PC-9 (cell line): ENCODE measurements at places on chromosomes 4 and X. TPM values are rescaled to one million over a fixed set of nuclear protein-coding genes. Genes with fewer than 3 reads are reported as not detected.

Gene GC
- total RNA-seq, result not detected in 2 replicates

Gene PWWP3B
- not detected in 2 replicates for total RNA-seq

GRCh38 chr4:1072830-1073446 is 40.4 kb downstream of the RNF212 start:
- DNase-seq, result no peak

Gene SSX4
- not detected in 2 replicates for total RNA-seq

Gene PDE5A
- total RNA-seq, result 7.9 and 8.5 TPM in 2 replicates

Gene HSD17B13
- not detected in 2 replicates for total RNA-seq

Gene MXD4
- 34.0 and 37.0 TPM in 2 replicates for total RNA-seq

DNA sequence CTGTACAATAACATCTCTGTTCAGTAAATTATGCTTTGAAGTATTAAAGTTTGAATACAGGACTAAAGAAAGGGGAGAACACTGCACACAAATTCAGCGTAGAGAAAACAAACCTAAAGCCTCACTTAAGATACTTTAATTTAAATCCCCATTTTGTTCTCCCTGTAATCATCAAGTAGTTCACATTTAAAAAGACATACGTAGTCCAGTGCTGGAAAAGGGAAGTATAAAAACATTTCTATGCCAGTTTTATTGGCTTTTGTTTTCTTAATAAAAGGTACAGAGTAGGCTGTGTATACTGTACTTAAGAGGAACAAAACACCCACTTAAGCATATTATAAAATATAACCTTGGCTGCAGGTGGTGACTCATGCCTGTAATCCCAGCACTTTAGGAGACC is 101.6 kb downstream of the FGF16 start:
- no peak for DNase-seq

- no peak for DNase-seq
These were observed 99.6 kb upstream of the MAML3 start for GRCh38 chr4:140253556-140254027.

DNA sequence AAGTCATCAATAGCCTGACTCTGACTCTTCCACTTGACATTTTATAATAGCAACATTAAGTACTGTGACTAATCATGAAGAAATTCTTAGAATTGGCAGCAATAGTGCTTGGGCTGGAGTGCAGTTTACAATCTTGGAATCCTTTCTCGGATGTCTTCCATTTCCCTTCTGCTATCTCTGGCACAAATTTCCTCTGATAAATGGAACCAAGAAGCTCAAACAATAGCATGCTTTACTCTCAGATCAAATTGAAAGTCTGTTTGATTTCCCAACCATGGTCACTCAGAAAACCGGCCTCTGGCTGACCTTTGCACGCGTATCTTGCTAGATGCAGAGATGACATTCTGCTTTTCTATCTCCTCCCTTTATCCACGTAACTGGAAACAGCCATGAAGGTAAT is 99.0 kb upstream of the SPANXC start:
- DNase-seq, result no peak

GRCh38 chrX:53223955-53224859 is 800 bp downstream of the KDM5C start:
- DNase-seq, result no peak

DNA sequence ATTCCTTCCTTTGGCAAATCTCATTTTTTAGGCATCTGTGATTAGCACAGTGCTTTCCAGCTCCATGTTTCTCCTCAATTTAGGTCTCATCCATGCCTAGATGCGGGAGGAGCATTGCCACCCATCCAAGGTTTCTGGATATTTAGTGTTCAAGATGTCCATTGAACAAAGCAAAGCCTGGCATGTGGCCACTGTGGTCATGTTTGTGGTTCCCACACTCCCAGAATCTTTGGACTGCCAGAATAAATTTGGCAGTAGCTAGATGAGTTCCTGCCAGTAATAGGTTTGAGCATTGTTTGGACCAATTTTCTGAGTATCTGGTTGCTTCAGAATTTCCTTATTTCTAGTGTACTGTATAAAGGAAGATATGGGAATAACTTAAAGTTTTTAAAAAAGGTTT is 1124.1 kb downstream of the ADGRL3 start:
- no peak for DNase-seq

Gene STOX2
- 4.5 TPM in 2 replicates for total RNA-seq

- no peak for DNase-seq
These were observed 25.4 kb upstream of the SLITRK4 start for GRCh38 chrX:143661286-143661685.

DNA sequence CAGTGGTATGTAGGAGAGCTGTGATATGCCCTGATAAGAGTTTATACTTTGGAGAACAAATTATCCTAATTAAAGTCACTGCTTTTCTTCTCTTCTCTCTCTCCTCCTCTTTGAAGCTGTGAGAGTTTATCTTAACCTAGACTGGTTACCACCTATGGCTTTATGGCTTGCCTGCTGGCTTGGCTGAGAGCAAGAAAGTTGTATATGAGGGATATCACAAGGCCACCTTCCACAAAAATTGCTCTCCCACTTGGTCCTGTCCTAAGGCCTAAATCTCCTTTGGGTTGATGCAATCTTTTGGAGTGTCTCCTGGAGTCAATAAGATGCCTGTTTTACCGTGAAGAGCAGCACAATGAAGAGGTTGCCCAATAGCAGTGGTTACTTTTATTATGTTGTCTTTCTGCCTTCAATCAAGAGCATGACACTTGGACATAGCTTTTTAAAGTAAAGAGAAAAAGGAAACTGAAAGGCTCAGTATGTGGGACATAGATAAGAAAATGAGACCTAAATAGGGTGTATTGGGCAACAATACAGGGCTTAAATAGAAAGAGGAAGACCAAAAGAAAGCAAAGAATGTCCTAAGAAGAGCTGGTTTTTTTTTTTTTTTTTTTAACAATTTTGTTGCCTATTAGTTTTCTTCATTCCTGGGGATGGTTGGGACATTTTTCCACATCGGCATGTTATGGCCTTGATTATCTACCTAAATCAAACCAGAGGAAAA is 9.2 kb downstream of the GUCY1A1 start:
- DNase-seq, result no peak

Gene CLDN2
- not detected in 2 replicates for total RNA-seq

Gene QRFPR
- total RNA-seq, result 0.28 TPM in 1 of 2 replicates, not detected in the other

- DNase-seq, result no peak
These were observed 78.8 kb downstream of the PHEX start for GRCh38 chrX:22110729-22111494.

Gene TNIP3
- 0.63 and 1.2 TPM in 2 replicates for total RNA-seq

DNA sequence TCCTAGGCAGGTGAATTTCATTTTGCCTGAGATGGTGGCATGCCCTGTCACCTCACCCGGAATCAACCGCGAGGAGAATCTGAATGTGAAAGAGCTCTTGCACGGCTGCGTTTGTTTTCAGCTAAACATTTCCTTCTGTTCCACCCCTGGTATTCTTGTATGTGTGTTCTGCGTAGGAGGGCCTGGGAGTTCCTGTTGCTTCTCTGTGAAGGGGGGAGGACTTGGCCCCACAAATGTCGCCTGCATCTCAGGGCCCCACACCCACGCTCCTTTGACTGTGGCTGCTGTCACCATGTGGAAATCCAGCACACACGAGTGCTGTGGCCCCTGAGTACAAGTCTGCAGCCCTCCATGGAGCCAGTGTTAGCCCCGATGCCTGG is 45.8 kb upstream of the CLCN4 start:
- no peak for DNase-seq

Gene NAP1L5
- 0.28 and 0.37 TPM in 2 replicates for total RNA-seq

DNA sequence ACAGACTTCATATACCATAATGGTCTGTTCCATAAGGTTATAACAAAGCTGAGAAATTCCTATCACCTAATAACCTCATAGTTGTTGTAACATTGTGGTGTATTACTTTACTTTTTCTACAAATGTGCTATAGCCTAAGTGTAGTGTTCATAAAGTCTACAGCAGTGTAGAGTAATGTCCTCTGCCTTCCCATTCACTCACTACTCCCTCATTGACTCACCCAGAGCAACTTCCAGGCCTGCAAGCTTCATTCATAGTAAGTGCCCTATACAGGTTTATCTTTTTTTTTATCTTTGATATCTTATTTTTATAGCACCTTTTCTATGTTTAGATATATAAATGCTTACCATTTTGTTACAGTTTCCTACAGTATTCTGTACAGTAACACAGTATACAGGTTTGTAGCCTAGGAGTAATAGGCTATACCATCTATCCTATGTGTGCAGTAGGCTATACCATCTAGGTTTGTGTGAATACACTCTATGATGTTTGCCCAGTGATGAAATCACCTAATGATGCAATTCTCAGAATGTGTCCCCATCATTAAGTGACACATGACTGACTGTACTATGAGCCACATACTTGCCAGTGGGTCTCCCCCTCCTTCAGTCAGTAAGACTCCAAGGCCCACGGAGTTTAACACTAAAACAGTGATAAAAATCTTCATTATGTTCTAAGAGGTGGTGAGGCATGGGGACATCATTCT is 299.9 kb downstream of the UNC5C start:
- no peak for DNase-seq

DNA sequence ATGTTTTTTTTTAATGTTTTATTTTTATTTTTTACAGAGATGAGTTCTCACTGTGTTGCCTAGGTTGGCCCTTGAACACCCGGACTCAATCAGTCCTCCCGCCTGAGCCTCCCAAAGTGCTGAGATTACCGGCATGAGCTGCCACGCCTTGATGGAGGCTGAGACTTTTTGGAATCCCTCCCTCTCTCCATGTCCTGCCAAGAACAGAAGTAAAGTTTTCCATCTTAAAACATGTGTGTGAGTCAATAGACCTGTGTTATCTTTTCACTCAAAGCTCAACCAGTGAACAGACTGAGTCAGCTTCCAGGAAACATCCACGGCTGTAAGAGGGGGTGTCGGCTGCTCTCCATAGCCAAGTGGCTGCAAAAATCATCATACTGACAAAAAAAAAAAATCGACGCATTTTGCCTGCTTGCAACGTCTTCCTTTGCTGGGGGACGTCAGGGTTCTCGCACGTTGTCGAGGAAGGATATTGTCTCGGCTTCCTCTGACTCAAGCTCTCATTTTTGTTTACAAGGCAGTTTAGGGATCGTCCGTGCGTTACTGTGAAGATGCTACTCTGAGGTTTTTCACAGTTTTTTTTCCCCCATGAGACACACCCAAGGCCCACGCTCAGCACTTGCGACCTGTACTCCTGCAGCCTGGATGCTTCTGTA is 10.0 kb upstream of the ASMTL start:
- DNase-seq, result no peak

Gene ENOX2
- total RNA-seq, result 18.4 and 21.4 TPM in 2 replicates
